ENCODE measurements at places on chromosomes 6 and 20.

DNA sequence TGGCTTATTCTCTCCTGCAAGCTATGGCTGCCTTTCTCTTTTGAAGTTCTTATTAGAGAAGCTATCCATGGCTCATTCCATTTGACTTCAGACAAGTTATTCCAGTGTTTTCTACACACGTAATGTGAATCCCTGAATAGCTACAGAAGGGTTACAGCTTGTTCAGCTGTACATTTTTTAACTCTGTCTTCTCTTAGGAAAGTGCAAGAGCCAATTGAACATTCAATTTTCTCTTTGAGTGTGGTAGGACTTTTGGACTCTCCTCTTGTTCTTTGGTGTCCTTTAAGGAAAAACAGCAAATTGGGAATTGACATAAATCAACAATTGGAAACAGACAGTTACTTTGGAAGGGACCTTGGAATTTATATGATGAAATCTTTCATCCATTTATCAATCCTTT, 125.8 kb downstream of the EPM2A start:
- no peak for DNase-seq

DNA sequence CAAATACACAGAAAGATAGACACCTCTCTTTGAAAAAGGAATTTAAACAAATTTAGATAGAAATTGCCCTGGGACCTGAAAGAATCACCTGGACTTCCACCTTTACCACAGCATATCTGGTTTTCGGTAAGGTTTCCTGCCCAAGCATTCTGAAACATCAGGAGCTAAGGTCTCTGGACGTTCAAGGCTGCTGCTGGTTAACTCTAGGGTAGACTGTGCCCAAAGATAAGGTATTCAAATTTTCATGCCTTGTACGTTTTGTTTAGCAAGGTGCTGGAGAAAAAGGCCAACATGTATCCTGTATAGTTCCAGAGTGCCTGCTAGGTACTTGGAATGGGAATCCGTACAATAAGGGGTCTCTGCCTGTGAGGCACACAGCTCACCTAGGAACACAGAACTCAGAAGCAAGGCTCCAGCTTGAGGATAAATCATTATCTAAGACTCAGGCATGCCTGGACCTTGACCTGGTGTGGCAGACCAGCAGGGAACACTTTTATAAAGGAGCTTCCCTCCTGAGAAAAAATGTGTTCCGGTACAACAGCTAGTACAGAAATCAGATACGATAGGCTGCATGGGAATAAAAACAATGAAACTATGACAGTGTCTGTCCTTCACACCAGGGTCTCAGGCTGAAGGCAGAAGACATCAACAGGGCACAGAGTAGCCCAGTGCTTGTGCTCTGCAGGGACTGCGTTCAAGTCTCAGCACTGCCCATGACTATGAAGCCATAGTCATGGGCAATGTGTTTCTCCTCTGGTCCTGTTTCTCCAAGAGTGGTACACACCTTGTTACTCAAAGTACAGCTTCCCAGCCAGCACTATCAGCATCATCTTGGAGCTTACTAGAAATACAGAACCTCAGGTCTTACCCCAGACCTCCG, 70.4 kb downstream of the METTL24 start:
- no peak for DNase-seq

DNA sequence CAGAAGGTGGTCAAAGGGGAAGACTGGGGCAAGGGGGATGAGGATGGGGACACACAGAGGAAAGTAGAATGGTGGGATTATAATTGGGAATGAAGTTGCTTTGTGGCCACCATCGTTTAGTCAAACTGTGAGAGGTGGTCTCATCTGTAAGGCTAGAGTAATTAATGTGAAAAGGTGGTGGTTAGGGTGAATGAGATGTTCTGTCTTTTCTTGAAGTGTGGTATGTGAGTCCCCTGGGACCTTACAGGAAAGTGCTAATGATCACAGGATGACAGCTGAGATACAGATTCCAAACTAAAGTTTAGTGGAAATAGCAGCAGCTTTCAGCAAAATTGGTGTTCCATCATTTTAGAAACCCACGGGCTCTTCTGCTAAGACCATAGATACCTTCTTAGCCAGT, 10.7 kb downstream of the ZFAND3 start:
- DNase-seq = no peak

GRCh38 chr6:133012774-133013173, 198.4 kb downstream of the RPS12 start:
- no peak for DNase-seq

- DNase-seq = no peak
Observed at GRCh38 chr20:38065764-38066375, 32.3 kb downstream of the RPRD1B start.

- no peak for DNase-seq
Observed at GRCh38 chr6:110529355-110529754, 52.9 kb upstream of the SLC22A16 start.

- DNase-seq = no peak
Observed at GRCh38 chr20:50277064-50277415, 86.4 kb downstream of the CEBPB start.

DNA sequence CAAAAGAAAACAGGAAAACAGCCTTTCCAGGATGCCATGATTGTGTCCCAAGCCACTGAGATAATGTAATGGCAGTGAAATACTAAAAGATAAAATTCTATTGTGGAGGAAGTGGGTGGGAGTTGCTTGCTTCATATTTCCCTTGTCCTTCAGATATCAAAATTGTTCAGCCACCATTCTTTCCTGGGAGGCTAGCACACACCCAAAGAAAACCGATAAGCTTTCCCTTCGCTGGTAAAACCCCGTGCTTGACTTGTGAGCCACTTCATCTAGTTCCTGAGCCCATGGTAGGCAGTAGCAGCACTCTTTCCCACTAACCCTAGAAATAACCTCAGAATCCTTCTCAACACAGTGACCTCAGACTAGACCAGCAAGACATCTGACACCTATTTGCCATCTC, 357.4 kb upstream of the PLCB4 start:
- no peak for DNase-seq

DNA sequence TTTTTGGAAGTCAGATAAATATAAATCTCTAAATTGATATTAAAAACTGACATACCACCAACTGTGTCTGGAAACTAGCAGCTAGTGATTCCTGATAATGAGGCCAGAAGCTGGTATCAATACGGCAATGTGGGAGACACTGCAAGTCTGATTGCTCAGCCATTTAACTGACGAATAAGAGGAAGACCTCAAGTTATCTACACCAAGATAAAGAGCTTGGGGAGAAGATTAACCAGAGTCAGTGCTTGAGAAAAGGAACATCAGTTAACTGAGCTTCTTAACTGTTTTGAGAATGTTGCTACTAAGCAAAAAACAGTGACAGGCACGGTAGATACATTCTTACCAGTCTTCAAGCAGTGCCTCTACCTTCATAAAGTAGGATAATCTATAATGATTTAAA, 140.4 kb upstream of the TENT5A start:
- DNase-seq = no peak

GRCh38 chr20:3563133-3563532, 92.3 kb downstream of the ATRN start:
- no peak for DNase-seq

DNA sequence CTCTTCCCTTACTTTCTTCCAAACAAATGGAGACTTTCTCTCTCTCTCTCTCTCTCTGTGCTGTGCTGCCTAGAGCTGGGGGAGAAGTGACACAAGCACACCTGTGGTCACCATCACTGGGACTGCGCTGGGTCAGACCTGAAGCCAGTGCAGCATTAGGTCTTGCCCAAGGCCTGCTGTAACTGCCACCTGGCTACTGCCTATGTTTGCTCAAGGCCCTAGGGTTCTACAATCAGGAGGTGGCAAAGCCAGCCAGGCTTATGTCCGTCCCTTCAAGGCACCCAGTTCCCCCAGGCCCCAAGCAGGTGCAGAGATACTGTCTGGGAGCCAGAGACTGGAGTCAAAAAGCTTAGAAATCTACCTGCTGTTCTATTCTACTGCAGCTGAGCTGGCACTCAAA, 49.4 kb upstream of the TOP1 start:
- DNase-seq = no peak
